ENCODE measurements at places on chromosomes 11 and 22.

GRCh38 chr11:72653649-72654048 lies 20.6 kb downstream of the PDE2A start:
- H3K27me3 ChIP-seq: peaks cover 13% of the 10 kb centered on the region
- peak overlapping the region; percentile 70 for H3K27ac ChIP-seq
- peak overlapping the region; percentile 21 for H3K4me3 ChIP-seq
- H3K4me1 ChIP-seq: peaks cover 8% of the 10 kb centered on the region

GRCh38 chr11:59069087-59069486 lies 17.0 kb upstream of the GLYATL1B start:
- H3K27ac ChIP-seq: no peak overlapping the region
- peaks cover 3% of the 10 kb centered on the region for H3K27me3 ChIP-seq
- no peak for DNase-seq
- H3K4me3 ChIP-seq: no peak overlapping the region
- no peaks in the 10 kb centered on the region for H3K4me1 ChIP-seq

DNA sequence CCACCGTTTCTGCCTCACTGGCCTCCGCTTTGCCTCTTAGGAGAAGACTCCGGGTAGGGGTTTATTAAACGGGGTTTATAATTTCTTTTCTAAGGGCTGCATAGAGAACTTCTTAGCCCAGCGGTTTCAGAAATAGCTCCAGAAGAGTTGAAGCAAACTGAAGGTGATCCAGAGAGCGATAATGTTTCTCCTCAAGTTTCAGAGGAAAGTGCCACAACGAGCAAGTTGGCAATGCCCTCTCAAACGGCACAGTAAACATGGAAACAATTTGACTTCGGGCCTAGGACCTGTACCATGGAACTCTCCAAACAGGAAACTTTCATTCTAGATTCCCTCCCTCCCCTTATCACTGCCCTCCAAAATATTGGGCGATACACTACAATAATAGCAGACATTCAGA lies 1.0 kb downstream of the ADSL start:
- peaks cover 3% of the 10 kb centered on the region for H3K36me3 ChIP-seq
- H3K27ac ChIP-seq: peak overlapping the region; percentile 87
- H3K4me3 ChIP-seq: peak overlapping the region; percentile 98
- peaks cover 18% of the 10 kb centered on the region for H3K4me1 ChIP-seq
- no peaks in the 10 kb centered on the region for H3K27me3 ChIP-seq

GRCh38 chr11:86692317-86692716 lies 19.9 kb upstream of the ME3 start:
- no peaks in the 10 kb centered on the region for H3K4me1 ChIP-seq
- H3K27ac ChIP-seq: no peak overlapping the region
- no peaks in the 10 kb centered on the region for H3K36me3 ChIP-seq
- no peaks in the 10 kb centered on the region for H3K27me3 ChIP-seq
- no peak overlapping the region for H3K4me3 ChIP-seq

DNA sequence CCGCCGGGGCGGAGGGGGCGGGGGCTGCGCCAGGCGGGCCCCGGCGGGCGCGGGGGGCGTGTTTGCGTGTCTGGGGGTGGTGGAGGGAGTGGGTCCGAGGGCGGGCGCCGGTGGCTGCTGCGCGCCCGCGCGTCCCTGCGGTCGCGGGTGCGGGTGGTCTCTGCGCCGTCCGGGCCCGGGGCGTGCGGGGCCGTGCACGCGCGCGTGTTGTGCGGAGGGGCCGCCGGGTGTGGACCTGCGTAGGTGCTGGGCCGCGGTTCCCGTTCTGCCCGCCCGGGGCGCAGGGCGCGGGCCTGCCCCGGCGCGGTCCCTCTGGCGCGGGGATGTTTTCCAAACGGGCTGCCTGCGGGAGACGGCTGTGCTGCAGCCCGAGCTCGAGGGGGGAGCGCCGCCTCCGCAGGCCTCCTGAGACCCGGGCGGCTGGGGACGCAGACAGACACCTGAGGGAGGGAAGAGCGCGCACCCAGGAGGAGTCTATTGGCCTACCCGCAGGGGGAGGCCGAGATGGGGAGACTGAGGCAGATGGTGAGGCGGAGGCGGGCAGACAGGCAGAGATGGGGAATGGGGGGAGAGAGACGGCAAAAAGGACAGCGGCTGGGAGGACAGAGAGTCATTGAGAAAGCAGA lies 442 bp downstream of the PELI3 start:
- peak overlapping the region; percentile 93 for H3K4me3 ChIP-seq
- DNase-seq: peak; percentile 55
- no peak overlapping the region for H3K27ac ChIP-seq
- no peaks in the 10 kb centered on the region for H3K36me3 ChIP-seq

GRCh38 chr11:43922744-43923405 lies 19.6 kb upstream of the C11orf96 start:
- H3K4me1 ChIP-seq: no peaks in the 10 kb centered on the region
- peaks cover 3% of the 10 kb centered on the region for H3K27me3 ChIP-seq
- no peak for DNase-seq
- H3K27ac ChIP-seq: no peak overlapping the region
- peaks cover 13% of the 10 kb centered on the region for H3K36me3 ChIP-seq

GRCh38 chr11:9462172-9462799 lies 1.5 kb downstream of the ZNF143 start:
- peak overlapping the region; percentile 90 for H3K4me3 ChIP-seq
- H3K27me3 ChIP-seq: peaks cover 8% of the 10 kb centered on the region
- peaks cover 16% of the 10 kb centered on the region for H3K4me1 ChIP-seq
- peak overlapping the region; percentile 96 for H3K27ac ChIP-seq
- no peak for DNase-seq

GRCh38 chr22:42375982-42376381 lies 56.2 kb downstream of the NFAM1 start:
- no peak overlapping the region for H3K4me3 ChIP-seq
- peaks cover 6% of the 10 kb centered on the region for H3K27me3 ChIP-seq
- H3K36me3 ChIP-seq: no peaks in the 10 kb centered on the region
- DNase-seq: no peak

- no peak overlapping the region for H3K27ac ChIP-seq
- no peaks in the 10 kb centered on the region for H3K36me3 ChIP-seq
- no peaks in the 10 kb centered on the region for H3K4me1 ChIP-seq
- no peak for DNase-seq
- H3K27me3 ChIP-seq: no peaks in the 10 kb centered on the region
- no peak overlapping the region for H3K4me3 ChIP-seq
Measured at GRCh38 chr22:22833059-22833458, 54.6 kb upstream of the IGLL5 start.

Measured in endothelial cell (in vitro differentiated cells).